ENCODE measurements at places on chromosomes 6 and 20.

- no peak for DNase-seq
Measured at GRCh38 chr6:17962436-17963031, 24.9 kb downstream of the KIF13A start.

GRCh38 chr20:62929051-62929538 lies 2.8 kb upstream of the DIDO1 start:
- no peak for DNase-seq

GRCh38 chr6:34459899-34460593 lies 5.8 kb upstream of the PACSIN1 start:
- DNase-seq: peak; percentile 20

- no peak for DNase-seq
Measured at GRCh38 chr6:32607263-32607987, 17.8 kb upstream of the HLA-DRB1 start.

DNA sequence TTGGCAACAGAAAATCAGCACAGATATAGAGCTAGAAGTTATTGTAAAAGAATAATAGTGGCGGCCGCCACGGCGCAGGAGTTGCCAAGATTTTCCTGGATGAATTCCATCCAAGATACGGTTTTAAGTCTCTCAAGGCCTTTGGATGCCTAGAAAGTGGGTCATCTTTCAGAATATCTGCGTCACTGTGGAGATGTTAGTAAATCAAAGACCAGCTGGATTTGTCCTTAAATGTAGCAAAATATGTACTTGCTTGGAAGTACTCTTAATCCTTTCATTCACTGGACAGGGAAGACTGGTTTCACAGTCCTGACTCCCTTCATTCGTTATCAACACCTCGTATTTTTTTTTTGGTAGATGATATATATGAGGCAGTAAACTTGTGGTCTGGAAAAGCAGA lies 83.0 kb downstream of the SLC22A3 start:
- DNase-seq: no peak

- DNase-seq: no peak
Measured at GRCh38 chr6:38796006-38796405, 80.9 kb downstream of the DNAH8 start.

GRCh38 chr20:34262488-34263288 lies 21.5 kb downstream of the ASIP start:
- no peak for DNase-seq

GRCh38 chr6:160139420-160139851 lies 17.8 kb downstream of the SLC22A1 start:
- no peak for DNase-seq

- no peak for DNase-seq
Measured at GRCh38 chr20:45817376-45818194, 5.1 kb downstream of the UBE2C start.

DNA sequence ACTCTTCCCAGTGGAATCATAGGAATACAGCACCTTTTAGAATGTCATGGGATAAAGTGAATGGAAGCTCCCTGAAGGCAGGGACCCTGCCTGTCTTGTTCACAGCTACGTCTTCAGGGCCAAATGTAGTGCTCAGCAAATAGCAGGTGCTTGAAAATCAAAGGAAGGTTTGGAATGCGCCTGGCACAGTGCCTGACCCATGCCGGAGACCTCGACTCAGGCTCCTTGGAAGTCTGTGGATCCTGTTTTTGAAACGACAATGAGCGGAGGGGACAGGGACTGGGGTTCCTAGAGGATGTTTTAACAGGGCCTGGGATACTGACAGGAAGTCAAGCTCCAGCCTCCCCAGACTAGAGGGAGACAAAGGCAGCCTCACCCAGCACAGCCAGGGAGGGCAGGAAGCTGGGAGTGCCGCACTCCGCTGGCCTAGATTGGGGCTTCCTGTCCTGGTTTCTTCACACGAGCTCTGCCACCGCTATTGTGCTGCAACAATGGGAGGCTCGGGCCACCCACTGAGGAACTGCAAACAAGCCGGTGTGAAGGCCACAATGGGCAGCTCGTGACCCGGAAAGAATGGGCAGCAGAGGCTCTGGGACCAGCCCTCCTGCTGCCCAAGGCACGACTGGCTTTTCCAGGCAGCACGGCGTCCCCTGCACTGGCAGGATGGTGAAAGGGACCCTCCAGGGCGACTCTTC lies 76.7 kb downstream of the PREX1 start:
- DNase-seq: peak; percentile 5

GRCh38 chr6:37731371-37731770 lies 33.7 kb upstream of the MDGA1 start:
- no peak for DNase-seq

- DNase-seq: peak; percentile 52
Measured at GRCh38 chr6:30259140-30260035, 46.2 kb upstream of the TRIM26 start.

DNA sequence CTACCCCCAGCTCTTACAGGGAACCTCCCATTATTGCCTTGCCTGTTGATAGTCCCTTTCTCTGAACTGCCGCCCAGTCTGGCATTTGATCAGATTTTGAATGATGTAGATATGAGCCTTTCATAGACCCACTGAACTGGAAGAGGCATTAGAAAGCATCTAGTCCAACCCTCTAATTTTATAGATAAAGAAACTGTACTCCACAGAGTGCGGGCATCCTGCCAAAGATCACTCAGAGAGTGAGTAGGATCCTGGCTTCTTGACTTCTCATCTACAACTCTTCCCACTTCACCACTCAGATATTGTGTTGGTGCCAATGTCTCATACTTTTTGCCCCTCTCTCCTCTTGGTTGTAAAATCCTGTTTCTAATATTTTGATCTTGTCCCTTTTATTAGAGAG lies 179.2 kb upstream of the BMP2 start:
- DNase-seq: peak; percentile 13

DNA sequence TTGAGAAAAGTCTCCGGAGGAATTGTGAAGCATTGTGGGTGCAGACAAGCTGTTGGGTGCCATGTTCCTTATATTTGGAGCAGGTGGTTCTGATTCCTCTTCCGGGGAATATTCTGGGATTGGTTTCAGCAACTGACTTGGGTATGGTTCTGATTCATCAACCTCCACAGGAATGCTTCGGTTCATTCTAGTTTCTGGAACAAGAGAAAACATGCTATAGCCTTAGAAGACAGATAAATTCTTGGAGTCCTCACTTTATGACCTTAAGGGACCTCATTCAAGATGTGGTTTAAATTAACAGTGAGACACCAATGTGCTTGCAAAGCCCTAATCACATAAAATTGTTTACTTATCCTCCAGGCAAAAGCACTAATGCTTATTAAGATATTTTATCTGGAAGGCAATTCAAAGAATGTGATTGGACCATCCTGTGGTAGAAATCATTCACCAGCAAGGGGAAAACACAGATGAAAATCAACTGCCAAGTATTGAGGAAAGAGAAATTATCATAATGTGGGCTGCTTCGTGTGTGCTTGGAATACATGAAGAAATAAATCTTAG lies 13.7 kb downstream of the TRAF3IP2 start:
- no peak for DNase-seq

Measured in DMS153 (cell line).